ENCODE measurements at places on chromosomes 11 and 22.

DNA sequence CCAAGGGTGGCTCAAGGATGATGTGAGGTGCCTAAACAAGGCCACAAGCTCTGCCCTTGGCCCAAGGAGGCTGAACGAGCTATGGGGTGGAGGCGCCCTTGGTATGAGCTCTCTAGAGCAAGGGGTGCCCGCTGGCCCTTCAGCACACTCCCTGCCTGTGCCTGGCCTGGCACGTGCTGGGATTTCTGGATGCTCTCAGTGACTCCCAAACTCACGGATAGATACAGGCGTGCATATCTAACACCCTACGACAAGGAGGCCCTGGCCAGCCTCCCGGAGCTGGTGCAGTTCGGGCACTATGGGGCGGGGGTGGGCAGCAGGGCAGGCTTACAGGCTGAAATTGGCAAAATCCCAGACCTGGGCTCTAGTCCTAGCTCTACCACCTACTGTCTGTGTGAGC is 30.6 kb downstream of the SCUBE1 start:
- no peak for DNase-seq

DNA sequence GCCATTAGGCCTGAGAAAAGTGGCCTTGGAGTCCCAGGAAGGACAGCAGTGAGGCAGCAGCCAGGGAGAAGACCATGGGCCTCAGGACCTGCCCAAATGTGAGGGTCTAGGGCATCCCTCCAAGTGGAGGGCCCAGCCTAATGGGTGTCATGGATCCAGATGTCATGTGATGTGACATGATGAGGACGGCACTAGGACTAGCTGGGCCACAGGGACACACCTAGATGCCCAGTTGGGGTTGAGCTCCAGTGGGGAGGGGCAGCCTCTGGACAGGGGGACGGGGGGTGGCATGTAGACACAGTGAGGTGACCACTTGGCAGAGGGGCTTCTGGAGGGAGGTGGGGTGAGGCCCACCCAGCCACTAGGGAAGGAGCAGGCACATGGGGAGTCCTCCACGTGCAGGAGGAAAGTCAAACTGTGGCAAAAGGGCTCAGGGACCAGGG is 5.4 kb downstream of the SCARF2 start:
- DNase-seq = no peak

DNA sequence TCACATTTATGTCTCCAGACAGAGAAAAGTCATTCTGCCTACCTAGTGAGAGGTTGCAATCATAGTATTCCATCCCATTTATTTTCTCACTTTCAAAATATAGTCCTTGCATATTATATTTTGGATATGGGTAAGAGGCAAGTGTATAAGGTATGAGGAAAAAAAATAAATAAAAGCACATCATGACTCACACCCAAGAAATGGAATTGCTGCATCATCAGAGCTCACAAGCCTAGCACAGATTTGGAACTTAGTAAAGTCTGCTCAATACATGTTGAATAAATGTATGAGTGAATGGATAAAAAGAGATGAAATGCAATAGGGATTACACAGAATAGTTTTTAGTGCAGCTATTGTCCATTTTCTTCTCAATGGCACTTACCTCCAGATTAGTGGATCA is 2.5 kb upstream of the OR51G1 start:
- DNase-seq = no peak

- DNase-seq = no peak
These were observed 40.0 kb downstream of the COMMD9 start for GRCh38 chr11:36249246-36249645.

All from stimulated activated CD4-positive, alpha-beta T cell treated with anti-CD3 and anti-CD28 coated beads, TNF-alpha, amount 100 ng/mL, for 4 hours (primary cell).